ENCODE measurements at places on chromosomes 2 and 18.

DNA sequence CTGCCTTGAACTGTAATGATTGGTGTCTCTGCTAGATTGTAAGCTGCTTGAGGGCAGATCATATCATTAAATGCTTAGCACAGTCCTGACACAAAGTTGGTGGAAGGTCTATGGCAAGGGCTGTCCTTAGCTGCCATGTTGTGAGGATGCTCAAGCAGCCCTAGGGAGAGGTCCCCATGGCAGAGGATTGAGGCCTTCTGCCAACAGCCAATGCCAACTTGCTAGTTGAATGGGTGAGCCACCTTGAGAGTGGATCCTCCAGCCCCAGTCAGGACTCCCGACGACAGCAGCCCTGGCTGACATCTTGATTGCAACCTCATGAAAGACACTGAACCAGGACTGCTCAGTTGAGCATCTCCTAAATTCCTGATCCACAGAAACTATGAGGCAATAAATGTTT lies 115.3 kb upstream of the SMAD2 start:
- DNase-seq = no peak

DNA sequence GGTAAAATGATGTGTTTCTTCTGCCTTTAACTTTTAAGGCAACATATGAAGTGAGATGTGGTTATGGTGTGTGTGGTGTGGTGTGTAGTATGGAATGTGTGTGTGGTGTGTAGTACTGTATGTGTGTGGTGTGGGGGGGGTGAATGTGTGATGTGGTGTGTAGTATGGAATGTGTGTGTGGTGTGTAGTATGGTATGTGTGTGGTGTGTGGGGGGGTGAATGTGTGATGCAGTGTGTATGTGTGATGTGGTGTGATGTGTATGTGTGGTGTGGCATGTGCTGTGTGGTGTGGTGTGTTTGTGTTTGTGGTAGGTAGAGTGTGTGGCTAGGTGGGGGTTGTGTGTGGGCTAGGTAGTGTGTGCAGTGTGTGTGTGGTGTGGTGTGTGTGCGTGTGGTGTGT lies 17.2 kb upstream of the ARL4C start:
- DNase-seq = no peak

DNA sequence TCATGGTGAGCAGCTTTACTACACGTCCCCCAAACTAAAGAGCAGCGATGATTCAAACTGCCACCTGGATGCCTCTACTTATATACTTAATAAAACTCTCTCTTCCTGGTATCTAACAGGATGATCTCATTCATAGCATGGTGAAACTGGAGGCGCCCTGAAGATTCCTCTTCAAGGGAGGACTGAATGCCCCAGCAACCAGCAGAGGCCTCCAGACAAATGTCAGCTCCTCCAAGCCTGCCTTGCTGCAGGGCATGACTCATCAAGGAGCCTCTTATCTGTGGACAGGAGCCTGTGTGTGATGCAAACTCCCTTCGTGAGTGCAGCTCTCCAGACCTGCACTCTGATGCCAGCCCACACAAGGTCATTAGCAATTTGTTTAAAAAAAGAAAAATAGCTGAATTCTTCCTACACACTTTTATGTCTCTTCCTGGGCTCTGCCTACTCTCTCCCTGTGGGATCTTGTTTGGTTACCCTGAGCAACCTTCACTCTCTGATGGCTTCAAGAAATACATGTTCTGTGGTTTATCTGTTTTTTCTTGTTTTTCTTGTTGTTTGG lies 30.2 kb downstream of the LONRF2 start:
- DNase-seq = no peak

GRCh38 chr2:20291106-20291564 lies 59.5 kb downstream of the PUM2 start:
- no peak for DNase-seq

DNA sequence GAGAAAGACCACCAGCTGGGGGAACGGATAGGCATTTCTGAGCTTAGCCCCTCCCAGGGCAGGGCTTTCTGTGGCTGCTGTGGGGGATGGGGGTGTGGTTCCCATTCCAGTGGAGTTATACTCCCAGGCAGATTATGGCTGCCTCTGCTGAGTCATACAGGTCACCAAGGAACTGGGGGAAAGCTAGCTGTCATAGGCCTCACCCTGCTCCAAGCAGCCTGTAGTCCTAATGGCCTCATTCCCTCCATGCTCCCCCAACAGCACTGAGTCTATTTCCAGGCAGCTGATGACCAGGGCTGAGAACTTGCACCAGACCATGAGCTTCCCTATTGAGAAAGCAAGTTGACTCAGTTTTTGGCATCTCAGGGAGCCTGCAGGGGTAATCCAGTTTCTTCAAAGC lies 87.1 kb downstream of the GPR39 start:
- no peak for DNase-seq

DNA sequence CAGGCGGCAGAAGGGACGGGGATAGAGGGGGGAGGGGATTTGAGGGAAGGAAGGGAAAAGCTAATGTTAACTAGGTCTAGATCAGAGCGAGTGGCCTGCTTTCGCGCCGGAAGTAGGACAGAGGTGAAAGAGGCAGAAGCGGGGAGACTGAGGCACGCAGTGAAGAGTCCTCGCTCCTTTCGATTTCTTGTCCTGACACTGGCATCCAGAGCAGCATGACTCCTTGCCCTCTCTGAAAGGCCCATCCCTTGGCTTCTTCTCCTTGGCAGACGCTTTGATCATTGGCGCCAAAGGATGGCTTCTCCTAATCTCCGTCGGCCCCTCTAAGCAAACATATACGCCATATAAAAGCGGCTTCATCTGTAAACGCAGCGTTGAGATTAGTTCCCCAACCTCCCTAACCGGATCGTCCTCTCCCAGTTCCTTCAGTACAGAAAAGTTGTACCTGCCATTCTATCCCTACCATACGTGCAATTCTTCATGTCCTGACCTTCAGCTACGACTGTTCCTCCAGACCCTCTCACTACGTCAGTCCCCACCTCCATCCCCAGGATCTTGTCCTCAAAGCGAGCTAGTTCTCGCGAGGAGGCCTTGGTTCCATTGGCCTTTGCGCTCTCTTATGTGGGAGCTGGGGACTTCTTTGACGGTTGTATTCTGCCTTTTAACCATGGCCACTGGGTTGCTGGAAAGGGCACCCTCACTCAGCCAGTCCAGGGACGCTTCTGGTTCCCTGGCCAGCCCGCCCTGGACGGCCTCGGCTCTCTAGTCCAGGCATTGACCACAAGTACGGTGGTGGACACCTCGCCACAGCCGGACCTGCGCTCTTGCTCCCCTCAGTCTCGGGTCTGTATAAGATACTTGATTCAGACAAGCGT lies 857 bp upstream of the NEUROD1 start:
- no peak for DNase-seq

- no peak for DNase-seq
These were observed 506.5 kb downstream of the TSN start for GRCh38 chr2:122261911-122262310.

DNA sequence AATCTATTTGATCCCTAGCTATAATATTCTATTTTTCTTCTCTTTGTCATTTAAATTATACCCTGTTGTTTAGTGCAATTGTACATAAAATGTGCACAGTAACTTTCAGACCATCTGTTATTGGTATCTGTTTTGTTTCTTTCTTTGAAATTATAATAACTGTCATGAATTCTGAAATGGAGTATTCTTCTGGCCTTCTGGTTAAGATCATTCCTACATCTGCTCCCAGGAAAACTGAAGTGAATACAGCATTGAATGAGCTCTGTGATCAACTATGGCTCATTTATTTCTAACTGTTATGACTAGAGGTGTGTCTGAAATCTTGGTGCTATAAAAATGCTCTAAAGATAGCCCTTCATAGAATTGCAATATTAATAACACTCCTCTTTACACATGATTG lies 788.4 kb upstream of the TMEFF2 start:
- no peak for DNase-seq

- DNase-seq = no peak
These were observed 93.7 kb downstream of the SESTD1 start for GRCh38 chr2:179170901-179171300.

DNA sequence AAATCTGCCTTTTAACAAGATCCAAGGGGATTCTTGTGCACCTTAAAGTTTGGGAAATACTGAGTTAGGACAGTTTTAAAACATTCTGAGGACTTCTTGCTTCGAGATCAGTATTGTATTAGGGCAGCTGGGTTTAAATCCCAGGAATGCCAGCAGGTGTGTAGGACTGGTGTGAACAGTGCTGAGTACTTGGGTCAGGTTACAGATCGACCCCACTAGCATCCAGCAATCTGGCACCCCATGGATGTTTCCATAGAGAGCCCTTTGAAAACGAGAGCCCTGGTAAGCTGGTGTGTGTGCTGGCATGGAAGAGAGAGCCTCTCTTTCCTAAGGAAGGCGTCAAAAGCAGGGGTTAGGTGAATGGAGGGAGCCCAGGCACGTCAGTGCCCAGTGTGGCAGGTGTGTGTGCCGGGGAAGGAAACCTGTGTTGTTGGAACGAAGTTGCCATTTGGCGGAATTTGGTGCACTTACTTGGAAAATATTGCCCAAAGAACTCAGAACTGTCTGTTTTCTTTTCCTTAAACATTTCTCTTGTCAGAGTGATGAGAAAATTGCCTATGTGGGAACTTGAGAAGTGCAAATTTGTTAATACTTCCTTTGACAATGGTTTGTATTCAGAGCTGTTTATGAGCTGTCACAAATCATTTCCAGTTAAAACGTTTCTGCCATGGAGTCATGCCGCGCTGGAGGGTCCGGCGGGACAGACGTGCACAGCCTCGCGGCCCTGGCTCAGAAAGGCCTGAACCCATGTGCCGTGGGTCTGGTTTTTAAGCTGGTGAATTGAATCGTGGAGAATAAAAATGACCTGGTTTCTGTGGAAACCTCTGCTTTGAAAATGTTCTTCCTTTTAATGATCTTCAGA lies 38.1 kb downstream of the LDLRAD4 start:
- no peak for DNase-seq

GRCh38 chr2:221153226-221153625 lies 418.9 kb downstream of the EPHA4 start:
- no peak for DNase-seq

DNA sequence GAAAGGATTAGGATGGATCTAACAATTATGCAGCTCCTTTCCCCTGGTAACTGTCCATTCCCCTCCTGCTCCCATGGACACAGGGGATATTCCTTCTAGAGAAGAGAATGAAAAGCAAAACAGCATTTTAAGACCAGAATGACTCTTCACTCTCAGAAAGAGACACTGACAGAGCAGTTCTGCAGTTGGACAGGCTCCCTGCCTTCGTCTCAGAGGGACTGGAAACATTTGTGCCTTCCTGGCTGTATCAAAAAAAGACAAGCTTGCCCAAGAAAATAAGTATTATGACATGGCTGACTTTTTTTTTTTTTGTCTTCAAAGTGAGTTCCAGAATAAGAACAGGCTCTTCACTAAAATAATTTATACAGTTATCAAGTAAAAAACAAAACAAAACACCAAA lies 9.5 kb downstream of the PID1 start:
- peak; percentile 46 for DNase-seq

GRCh38 chr2:231222318-231223000 lies 24.0 kb downstream of the ARMC9 start:
- DNase-seq = no peak

DNA sequence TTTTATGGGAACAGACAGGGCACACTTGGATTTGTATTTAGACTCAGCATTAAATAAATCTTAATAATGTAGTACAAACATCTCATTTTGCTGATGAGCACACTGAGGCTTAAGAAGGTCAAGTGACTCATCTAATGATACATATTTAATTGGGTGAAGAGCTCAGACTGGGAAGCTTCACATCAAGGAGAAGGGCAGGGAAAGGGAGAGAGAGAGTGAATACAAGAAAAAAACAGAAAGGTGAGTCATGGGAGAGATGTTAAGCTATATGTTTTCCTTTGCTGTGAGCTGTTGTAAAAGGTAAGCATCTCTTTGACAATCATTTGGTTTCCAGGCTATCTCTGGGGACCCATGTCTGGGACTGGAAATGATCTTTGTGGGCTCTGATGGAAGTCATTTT lies 277.8 kb downstream of the SETBP1 start:
- no peak for DNase-seq

- DNase-seq = no peak
These were observed 70.8 kb downstream of the RAPGEF4 start for GRCh38 chr2:172806493-172806892.

GRCh38 chr2:8202132-8202531 lies 479.7 kb upstream of the ID2 start:
- no peak for DNase-seq

- DNase-seq = no peak
These were observed 254.7 kb downstream of the PTPRM start for GRCh38 chr18:7821784-7822183.

DNA sequence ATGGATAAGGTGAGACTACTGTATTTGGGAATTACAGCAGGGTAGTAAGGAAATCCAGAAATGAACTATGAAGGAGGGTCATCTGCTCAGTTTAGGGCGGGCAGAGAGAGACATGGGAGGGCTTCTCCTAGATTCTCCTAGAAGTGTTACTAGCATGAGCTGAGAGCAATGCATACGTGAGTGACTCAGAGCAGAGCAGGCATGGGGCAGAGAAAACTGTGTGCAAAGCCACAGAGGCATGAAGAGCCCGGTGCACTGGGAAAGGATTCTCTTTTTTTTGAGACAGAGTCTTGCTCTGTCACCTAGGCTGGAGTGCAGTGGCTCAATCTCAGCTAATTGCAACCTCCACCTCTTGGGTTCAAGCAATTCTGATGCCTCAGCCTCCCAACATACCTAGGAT lies 116.2 kb downstream of the SOCS6 start:
- DNase-seq = no peak

DNA sequence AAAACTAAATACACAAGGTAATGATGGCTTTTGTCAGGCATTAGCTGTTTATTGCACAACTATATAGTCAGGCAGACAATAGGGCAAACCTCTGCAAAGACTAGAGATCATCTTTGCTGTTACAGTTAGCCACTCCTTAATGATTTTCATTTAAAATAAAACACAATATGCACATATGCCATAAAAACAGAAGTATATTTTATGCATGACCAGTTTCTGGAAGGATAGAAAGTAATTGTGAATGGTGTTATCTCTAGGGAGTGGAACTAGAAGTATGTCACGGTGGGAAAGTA lies 102.0 kb downstream of the CHN1 start:
- no peak for DNase-seq

GRCh38 chr2:82224301-82224940 lies 1919.9 kb upstream of the LRRTM1 start:
- no peak for DNase-seq

DNA sequence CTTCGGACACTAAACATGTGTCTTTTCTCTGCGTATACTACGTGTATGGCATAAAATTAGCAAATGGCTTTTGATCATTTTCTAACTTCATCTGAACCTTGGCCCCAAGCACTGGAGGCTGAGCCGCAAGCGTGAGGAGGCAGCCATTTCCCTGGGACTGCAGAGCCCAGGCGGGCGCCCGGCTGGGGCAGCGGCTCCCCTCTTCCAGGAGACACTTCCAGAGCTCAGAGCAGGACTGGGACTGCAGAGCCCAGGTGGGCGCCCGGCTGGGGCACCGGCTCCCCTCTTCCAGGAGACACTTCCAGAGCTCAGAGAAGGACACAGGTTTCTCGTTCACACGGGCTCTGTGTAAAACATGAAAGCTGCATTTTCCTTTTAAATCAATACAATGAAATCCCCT lies 484.1 kb upstream of the SALL3 start:
- no peak for DNase-seq

DNA sequence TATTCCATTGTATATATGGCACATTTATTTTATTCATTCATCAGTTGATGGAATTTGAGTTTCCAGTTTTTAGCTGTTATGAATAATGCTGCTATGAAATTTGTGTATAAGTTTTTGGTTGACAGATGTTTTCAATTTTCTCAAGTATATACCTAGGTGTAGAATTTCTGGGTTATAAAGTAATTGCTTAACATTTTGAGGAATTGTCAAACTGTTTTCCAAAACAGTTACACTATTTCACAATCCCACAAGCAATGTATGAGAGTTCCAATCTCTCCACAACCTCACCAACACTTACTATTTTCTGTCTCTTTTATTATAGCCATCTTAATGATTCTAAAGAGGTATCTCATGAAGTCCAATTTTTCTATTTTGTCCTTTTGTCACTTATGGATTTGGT lies 12.5 kb upstream of the WDSUB1 start:
- no peak for DNase-seq

Measured in left ventricle myocardium superior (tissue), 1 donor.